CD4-positive, alpha-beta T cell treated with Interleukin-4 for 4 hours (primary cell): ENCODE measurements at places on chromosomes 6 and 20.
A peak's percentile ranks its signal among the peaks of the same experiment; 100 is the strongest.

GRCh38 chr6:106146852-106147351 is 60.8 kb downstream of the PRDM1 start:
- DNase-seq, result no peak

DNA sequence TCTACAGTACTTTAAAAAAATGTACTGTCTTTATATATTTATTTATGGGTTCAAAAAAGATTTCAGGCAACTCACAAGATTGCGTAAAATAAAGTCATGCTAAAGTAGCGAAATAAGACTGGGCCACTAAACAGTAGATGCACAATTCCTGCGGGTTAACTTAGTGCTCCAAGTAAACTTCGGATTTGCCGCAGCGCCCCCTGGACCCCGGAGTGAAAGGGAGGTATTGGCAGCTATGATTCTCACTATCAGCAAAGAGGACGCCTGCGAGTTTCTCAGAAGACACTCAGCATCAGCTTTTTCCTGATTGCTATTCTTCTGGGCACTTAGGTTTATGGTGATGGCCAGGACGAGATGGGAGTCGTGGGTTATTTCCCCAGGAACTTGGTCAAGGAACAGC is 1.4 kb downstream of the OTOR start:
- no peak for DNase-seq

- no peak for DNase-seq
These were observed 98.2 kb downstream of the THBS2 start for GRCh38 chr6:169155481-169155880.

DNA sequence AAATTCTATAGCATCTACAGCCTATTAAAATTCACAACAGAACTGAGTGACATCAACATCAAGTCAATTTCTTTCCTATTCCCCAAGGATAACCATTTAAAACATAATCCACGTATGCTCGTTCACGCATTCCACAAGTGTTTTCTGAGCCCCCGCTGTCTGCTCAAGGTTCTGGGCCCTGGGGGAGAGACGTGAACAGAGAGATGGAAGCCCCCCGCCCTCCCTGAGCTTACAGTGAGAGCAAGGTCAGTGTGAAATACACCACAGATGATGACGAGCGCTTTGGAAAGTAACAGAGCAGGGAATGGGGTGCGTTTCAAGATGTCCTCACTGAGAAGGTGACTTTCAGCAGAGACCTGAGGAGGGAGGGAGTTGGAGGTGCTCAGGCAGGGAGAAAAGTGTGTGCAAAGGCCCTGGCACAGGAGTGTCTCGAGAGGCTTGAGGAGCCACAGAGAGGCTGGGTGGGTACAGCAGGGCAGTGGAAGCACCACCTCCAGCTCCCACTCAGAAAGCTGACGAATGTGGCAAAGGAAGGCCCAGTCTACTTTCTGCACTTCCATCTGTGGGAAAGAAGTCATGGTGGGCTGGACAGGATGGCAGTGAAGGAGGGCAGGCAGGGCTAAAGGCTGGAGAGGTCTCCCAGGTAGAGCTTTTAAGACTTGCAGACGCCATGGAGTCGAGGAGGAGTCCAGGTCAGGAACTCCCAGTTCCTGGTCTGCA is 88.3 kb downstream of the DLL1 start:
- DNase-seq, result no peak

- DNase-seq, result peak; percentile 54
These were observed 61.2 kb upstream of the SGK1 start for GRCh38 chr6:134379076-134379475.

- no peak for DNase-seq
These were observed 16.9 kb upstream of the CSE1L start for GRCh38 chr20:49029203-49029602.

DNA sequence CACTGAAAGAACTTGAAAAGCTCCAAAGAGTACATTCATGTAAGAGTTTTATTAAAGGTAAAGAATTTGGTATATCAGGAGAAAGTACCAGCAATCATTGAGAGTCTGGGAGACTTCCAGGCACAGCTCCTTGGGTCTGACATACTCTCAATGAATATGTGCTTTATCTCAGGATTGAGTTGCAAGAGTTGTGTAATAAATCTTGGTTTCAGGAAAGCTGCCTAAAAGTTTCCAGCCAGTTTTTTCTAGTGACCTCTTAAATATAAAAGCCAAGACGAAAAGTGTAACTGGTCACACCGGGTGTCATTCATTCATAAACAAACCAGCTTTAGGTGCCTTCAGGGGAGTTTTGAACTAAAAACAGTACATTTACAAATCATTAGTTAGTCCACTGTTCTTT is 21.6 kb upstream of the GJA1 start:
- DNase-seq, result no peak

GRCh38 chr6:105135907-105136430 is 43.8 kb downstream of the POPDC3 start:
- no peak for DNase-seq

DNA sequence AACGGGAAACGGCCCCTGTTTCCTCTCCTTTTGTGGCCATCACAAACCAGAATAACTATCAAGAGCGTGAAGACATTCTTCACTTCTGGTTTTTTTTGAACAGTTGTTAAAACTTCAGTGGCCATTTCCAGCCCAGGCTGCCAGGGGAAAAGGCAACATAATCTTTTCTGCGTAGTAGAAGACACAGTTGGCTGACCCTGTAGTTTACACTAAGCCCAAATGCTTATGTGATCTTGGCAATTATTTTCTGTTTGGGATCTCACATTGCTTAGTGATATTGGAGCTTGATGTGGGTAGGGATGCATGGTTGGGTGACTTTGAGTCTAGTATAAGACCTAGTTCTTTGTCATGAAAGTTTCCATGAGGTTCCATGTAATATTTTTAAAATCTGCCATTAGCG is 449.4 kb upstream of the CDH4 start:
- no peak for DNase-seq

- peak; percentile 88 for DNase-seq
These were observed at the start of gene QKI for GRCh38 chr6:163414117-163414945. Gene QKI (plus strand): TSS chr6:163414718. CDS start chr6:163415194, 476 bp downstream.

DNA sequence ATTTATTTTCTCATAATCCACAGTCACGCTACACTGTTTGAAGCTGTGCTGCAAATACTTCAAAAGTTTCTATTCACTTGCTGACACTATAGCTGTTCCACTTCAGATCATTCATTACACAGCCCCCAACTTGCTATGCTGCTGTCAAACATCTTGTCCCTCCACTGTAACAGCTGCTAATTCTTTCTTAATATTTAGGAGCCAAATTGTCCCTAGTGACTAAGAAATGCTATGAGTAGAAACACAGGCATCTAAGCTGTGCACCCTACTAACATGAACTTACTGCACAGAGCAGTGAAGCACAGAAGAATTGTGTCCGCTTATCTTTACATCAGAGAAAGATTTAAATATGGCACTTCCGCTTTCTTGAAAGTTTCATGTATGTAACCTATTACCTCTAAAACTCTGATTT is 91.3 kb downstream of the PDE10A start:
- no peak for DNase-seq

DNA sequence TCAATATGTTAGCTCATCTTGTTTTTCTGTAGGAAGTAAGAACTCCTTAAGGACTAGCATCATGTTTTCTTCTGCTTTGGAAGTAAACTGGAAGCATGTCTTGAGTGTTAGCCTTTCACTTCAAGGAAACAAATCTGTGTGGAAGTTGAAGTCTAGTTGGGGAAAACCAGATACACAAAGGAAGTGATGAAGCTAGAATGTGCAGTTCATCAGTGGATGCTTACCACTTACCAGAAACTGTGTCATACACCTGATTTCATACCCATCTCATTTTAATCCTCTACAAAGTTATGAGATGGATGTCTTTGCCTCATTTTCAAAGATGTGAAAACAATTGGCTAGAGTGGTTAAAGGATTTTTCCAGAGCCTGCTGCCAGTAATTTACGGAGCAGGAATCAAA is 75.8 kb downstream of the TMEM170B start:
- no peak for DNase-seq

DNA sequence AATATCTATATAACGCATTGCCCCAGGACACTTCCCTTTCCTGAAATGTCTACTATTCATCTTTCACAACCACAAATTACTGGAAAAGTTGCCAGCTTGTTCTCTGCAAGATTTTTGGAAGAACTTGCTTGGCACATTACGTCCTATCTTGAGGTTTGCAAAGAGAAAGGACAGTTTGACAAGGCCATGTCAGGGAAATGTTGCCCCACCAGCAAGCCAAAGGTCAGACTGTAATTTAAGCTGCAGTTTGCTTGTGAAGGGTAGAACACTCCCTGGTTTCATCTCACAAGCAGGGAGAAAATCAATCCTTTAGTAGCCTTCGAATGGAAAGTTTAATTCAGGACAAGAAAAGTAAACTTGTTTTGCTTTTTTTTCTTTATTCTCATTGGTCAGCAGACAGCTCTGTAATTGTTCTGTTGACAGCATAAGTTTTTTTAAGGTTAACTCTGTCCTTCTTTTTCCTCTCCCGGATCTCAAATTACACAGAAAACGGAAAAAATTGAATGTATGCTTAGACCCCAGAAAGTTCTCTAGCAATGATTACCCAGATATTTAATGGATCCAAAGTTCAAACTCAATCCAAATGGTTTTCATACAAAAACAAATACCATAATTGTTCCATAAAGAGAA is 541.8 kb upstream of the NRSN1 start:
- DNase-seq, result no peak

GRCh38 chr6:129009851-129010250 is 126.9 kb downstream of the LAMA2 start:
- no peak for DNase-seq

DNA sequence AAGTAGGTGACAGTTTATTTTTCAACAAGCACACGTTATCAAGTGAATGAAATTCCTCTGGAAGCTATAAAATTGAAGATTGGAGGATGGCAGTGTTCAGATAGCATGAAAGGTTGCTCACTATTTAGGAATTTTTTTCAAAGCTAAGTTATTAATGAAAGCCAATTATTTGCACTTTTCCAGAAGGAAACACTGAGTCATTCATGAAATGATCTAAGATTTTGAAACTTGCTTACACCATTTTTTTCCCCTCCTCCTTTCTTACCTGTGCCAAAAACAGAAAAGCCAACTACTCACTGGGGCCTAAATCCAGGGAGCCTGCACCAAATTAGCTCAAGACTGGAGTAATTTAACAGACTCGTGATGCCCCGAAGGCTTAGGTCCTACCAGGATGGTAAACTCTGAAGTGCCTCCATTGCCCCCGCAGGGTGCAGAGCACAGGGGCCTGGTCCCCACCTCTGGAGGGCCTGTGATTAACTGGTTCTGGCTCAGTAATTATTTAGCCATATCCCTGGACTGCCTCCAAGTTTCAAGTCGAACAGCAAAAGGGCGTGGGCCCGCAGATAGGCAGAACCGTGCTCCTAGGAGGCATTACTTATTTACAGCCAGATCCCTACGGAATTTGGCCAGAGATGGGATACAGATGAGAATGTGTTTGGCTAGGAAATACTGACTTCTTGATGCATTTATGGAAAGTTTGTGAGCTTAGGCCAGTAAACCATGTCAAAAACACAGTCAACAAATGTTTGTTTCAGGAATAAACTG is 28.0 kb upstream of the ZNF217 start:
- DNase-seq, result no peak

DNA sequence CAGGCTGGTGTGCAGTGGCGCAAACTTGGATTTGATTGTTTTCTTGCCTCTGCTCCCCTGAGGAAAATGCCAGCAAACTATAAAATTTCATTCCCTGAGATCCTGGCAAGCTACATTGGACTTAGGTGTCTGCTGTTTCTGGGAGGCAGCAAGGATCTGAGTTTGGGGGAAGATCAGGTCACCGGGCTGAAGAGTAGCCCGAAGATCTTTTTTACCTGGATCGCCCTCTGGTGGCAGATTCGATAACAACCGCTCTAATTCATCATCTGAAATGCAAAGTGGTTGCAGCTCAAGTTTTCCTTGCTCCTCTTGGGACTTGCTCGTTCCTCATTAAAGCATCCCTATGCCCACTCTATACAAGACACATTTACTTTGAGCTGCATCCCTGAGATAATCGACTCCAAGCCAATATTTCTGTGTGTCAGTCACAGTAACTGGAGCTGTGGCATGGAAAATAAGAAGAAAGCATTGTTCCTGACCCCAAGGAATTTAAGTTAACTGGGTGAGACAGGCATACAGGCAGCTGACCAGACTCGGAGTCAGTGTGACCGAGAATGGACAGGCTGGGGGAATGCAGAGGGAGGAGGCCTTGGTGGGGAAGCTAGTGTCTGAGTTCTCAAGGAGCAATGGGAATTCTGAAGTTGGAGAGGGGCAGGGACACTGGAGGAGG is 131.8 kb upstream of the PROKR2 start:
- DNase-seq, result peak; percentile 57

DNA sequence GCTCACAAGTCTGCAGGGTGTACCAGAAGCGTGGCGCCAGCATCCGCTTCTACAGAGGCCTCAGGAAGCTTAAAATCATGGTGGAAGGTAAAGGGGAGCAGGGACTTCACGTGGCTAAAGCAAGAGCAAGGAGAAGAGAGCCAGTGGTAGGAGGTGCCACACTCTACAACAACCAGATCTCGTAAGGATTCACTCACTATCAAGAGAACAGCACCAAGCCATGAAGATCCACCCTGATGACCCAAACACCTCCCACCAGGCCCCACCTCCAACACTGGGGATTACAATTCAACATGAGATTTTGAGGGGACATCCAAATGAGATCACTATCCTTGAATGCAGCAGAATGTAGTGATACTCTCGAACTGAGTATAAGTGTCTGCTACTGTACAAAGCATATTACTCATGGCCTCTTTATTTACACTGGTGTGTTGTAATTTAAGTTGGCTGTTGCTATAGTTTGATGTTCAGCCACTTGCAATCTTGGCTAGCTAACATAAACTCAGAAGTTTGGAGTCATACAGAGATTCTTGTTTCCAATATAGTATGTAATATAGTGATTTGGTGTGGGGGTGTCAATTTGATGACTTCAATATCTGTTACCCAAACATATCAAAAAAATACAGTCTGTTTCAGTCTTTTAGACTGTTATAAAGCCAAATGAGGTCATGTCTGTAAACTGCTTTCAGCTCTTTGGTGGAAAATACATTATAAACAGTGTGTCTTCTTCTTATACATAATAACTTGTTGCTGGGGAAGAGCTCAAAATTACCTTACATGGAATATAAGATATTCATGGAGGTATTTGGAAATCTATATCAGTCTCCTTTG is 39.4 kb upstream of the MYLIP start:
- DNase-seq, result no peak

DNA sequence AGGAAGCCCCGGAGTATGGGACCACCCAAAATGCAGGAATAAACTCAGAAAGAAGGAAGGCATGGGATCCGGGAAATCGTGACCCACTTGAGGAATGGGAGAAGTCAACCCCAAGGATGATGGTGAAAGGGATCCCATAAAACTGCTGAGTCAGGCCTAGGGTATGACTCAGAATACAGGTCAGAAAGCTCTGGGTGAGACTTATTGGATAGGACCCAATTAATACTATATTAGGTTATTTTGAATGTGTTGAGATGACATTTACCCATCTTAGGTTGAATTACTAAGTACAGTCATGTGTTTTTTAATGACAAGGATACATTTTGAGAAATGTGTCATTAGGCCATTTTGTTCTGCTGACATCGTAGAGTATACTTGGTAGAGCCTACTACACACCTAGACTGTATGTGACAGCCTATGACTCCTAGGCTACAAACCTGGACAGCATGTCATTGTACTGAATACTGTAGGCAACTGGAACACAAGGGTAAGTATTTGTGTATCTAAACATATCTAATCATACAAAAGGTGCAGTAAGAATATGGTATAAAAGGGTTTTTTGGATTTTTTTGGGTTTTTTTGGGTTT is 17.1 kb upstream of the HIVEP1 start:
- DNase-seq, result no peak

GRCh38 chr20:316316-317068 is 8.9 kb upstream of the SOX12 start:
- DNase-seq, result no peak
